ENCODE measurements at places on chromosomes 2 and 18. TPM values are rescaled to one million over a fixed set of nuclear protein-coding genes. Genes with fewer than 3 reads are reported as not detected.

- DNase-seq: no peak
Measured at GRCh38 chr18:6606411-6607085, 123.0 kb upstream of the ARHGAP28 start.

Gene FAM124B
- 139 TPM for total RNA-seq

Gene C2orf72
- total RNA-seq: under 0.01 TPM

Gene KLHL41
- total RNA-seq: 0.34 TPM

Gene ARHGAP15
- not detected for total RNA-seq

- DNase-seq: no peak
Measured at GRCh38 chr2:55025627-55026026, 24.6 kb downstream of the RTN4 start.

Gene MYO5B
- total RNA-seq: 0.70 TPM

Gene RGPD3
- total RNA-seq: 0.51 TPM

Data from dermis blood vessel endothelial cell (primary cell).